Stimulated activated CD4-positive, alpha-beta T cell treated with anti-CD3 and anti-CD28 coated beads, TNF-alpha, amount 100 ng/mL, for 4 hours (primary cell): ENCODE measurements at places on chromosomes 5 and 9.

DNA sequence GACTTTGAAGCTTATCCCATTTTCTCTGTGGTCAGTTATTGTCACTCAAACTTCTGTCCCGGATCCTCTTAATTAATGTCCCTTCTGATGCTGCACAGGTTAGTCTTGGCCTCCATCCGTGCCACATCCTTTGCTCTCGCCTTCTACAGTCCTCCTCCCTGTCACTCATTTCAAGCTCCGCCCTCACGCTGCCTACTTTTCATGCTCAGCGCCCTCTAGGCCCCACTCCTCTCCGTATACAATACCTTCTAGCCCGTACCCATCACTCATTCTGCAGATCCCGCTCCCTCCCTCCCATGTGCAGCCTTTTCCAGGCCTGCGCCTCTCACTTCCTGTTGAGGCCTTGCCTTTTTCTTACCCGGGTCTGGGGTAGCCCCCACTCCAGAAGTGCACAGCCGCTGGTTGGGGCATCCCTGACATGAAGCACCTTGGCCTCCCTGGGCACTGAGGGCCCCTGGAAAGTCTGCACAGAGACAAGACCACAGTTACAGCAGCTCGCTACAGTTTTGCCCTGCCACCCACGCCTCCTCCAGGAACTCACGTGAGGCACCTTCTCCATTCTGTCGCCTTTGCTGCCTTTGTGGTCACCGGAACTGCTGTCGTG lies 88.5 kb upstream of the SLC25A48 start:
- DNase-seq: no peak

GRCh38 chr5:151258816-151259215 lies 5.8 kb downstream of the GM2A start:
- DNase-seq: no peak

GRCh38 chr5:3362606-3362910 lies 233.1 kb upstream of the IRX1 start:
- DNase-seq: no peak

DNA sequence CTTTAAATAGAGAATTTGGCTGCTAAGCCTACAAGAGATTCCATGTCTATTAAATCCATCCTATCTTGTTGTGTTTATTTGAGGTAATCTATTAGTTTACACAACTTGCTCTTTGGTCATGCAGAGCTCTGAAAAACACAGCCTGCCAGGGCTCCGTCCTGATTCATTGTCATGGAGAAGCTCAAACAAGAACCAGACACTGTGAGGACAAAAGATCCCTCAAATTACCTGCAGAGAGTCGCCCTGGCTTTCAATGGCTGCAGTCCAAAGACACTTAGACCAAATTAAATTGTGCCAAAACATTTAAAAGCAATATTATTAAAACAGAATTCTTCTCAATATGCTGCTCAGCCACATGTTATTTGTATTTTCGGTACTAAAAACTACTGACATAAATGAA lies 60.1 kb downstream of the CDH18 start:
- DNase-seq: no peak

DNA sequence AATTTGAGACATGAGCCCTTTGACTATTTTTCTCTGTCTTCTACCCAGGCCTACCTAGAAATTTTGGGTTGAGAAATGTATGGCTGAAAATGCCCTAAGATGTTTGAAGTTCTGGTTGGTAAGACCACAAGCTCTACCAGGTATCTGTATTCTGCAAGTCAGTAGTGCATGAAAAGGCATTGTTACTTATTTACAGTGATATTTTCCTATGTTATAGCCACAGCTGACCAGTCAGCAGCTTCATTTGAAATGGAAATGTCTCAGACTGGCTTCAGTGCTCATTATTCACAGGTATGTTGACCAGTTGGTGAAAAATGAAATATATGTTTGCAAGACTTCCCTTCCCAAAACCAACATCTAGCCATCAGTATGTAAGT lies 91.9 kb upstream of the ITGA2 start:
- DNase-seq: no peak

- no peak for DNase-seq
Observed at GRCh38 chr5:57627661-57628060, 145.1 kb upstream of the ACTBL2 start.

DNA sequence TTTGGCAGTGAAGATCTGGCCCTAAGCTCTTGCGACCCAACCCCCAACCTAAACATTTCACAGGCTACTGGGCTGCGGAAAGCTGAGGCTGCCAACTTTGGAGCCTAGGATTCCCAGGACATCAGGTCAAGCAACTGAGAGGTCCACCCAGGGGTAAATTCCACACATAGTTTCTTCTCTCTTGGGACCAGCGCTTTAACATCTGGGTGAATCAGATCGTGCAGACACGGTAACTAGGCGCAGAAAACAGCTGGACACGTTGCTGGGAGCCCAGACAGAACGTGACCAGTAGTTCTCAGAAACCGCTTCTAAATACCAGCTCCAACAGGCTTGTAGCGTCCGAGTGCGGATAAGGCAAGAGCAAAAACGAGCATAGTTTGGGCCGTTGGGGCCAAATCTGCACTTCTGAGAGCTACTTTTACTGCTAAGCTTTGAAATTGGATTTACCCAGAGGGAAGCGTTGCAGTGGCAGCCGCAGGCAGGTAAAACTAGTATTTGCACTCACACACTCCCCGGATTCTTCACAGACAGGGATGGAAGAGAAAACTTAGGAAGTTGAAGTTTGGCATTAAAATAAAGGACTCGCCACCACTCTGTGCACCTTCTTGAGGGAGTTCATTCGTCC lies 11.8 kb downstream of the ITGA1 start:
- no peak for DNase-seq

- no peak for DNase-seq
Observed at GRCh38 chr5:179258922-179259730, 86.1 kb downstream of the ADAMTS2 start.

DNA sequence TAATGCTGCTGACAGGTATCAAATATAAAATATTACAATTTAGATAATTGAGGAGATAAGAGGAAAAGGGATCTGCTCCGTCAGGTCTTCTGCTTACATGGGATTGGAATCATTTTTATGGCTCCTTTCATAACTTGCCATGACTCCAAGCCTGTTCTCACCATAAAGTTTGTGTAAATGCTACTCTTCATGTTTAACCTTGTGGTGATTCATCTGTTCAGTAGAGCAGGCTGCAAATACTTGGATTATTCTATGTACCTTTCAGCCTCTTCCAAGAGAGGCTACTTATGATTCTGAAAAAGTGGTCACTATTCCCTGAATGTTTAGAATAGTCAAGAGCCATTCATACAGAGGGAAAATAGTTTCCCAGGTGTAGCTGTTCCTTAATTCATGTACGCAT lies 66.9 kb downstream of the SLC44A1 start:
- no peak for DNase-seq

- no peak for DNase-seq
Observed at GRCh38 chr9:137582286-137582860, 3.6 kb upstream of the DPH7 start.

DNA sequence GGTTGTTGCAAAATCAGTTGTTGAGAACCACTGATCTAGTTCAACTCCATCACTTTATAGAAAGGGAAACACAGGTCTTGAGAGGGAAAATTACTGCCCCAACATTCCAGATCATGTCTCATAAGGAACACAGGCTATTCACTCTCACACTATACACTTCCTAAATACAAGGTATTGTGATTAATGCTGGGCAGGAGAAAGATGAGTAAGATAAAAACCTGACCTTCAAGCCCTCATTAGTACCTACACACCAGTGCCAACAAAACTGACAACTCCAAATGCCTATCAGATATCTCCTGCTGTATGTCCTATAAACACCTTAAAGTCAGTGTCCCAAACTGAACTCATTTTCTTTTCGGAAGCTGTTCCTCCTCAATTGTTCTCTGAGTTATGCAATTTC lies 8.2 kb downstream of the GNE start:
- no peak for DNase-seq

- DNase-seq: no peak
Observed at GRCh38 chr5:33468775-33469435, 28.1 kb downstream of the TARS1 start.

- DNase-seq: no peak
Observed at GRCh38 chr5:112436144-112436543, 17.1 kb upstream of the EPB41L4A start.

GRCh38 chr9:105328872-105329718 lies 84.6 kb downstream of the SLC44A1 start:
- DNase-seq: no peak

- DNase-seq: no peak
Observed at GRCh38 chr9:75448281-75448680, 360.0 kb downstream of the OSTF1 start.

DNA sequence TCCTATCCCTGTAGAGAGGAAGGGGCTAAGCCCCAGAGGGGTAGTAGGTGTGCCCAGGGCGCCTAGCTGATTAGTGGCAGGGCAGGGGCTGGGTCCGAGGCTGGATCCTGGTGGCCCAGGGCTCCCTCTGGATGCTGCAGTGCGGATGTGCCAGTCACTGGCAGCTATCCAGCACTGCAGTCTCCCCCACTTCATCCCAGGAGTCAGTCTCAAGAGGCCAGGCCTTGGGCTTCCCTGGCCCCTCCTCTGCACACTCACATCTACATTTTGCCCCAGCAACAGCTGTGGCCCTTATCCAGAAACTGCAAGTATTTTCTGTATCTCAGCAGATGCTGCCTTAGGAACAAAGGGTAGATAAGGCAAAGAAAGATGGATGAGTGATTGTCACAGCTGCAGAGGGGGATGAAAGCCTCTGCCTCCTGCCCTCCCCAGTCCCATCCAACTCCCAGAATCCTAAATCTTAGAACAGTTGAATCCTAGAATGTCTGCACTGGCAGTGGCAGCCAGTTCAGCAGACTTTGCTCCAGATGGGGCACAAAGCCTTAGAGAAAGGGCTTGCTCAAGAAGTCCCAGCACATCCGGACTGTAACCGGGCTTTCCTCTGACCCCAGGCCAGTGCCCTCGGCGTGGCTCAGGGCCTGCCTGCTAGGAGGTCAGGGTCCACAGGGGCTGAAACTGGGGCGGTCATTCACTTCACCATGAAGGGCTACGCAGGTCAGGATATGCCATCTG lies 1.6 kb downstream of the ANXA6 start:
- no peak for DNase-seq

DNA sequence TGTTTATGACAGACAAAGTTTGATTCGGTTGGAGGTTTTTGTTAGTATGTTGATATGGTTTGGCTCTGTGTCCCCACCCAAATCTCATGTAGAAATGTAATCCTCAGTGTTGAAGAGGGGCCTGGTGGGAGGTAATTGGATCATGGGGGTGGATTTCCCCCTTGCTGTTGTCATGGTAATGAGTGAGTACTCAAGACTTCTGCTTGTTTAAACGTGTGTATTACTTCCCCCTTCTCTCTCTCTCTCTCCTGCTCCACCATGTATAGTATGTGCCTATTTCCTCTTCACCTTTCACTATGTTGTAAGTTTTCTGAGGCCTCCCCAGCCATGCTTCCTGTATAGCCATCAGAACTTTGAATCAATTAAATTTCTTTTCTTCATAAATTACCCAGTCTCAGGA lies 415.1 kb downstream of the HCN1 start:
- DNase-seq: no peak

GRCh38 chr5:167348251-167348926 lies 943.1 kb upstream of the WWC1 start:
- no peak for DNase-seq

GRCh38 chr5:125823572-125823971 lies 599.6 kb upstream of the GRAMD2B start:
- no peak for DNase-seq

DNA sequence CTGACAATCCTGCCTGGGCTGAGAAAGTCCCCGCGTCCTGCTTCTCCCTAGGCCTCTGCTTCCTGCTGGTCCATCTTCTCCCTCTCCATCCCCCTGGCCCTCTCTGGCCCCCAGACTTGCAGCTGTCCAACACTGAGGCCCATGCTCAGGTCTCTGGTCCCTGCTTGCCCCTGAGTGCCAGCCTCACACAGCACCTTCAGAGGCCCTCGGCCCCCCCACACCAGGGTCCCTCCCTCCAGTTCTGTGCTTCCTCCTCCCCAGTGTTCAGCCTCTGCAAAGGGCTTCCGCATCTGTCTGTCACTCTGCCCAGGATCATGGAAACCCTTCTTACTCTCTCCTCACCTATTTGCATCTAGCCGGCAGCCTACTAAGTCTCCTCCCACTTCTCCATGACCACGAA lies 62.4 kb upstream of the CTSL start:
- no peak for DNase-seq

DNA sequence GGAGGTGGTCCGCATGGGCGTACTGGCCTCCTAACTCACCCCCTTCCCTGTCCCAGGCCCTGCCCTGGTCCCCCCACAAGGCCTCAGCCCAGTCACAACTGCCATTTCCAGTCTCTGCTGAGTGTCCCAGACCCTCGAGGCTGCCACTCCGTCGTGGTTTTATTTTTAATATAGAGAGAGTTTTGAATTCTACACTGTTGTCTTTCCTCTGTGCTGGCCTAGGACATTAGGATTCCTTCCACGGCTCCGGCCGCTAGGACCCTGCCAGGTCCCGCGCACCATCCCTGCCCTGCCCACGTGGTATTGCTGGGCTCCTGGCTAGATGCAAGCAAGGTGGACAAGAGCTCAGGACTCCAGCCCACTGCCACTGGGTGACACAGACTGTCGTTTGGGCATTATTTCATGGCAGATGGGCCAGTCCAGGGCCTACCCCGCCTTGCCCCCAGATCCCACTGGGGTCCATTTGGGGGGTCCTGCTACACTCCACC lies 53.3 kb downstream of the SAR1B start:
- no peak for DNase-seq

DNA sequence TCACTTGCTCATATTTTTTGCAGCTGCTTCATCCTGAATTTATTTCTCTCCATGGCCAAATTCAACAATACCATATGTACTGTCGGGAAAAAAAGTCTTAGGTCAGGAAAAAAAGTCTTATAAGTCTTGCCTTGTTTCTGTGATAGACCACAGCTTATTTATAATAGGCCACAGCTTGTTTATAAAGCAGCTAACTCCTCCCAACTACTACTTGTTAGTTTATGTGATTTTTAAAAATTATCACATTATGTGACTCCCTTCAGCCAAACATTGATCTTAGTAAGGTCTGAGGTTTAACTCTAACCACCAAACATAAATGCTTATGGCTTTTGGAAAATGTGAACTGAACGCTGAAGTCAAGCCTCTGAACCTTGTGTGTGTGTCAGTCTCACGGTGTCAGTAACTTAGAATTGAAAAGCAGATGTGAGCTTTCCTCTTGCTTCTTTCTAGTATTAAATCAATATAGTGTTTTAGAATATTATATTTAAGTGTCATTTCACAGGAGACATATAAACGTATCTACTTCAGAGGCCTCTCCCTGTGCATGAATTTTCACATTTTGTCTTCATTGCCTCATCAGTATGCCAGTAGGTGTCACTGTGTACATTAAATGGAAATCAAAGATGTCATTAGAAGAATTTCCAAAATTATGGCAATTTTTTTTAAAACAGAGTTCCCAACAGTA lies 51.3 kb downstream of the SNX24 start:
- DNase-seq: no peak
